ENCODE measurements at places on chromosomes 7 and 10. TPM values are rescaled to one million over a fixed set of nuclear protein-coding genes. Genes with fewer than 3 reads are reported as not detected.

UNCX gene
- not detected for total RNA-seq

AMZ1 gene
- total RNA-seq = not detected

POLR2J2 gene
- total RNA-seq = not detected

TEX47 gene
- not detected for total RNA-seq

PDSS1 gene
- 13.9 TPM for total RNA-seq

PILRB gene
- total RNA-seq = 18.6 TPM

ENTPD1 gene
- total RNA-seq = 3.5 TPM

MYOZ1 gene
- not detected for total RNA-seq

FRMPD2 gene
- total RNA-seq = 0.05 TPM

EPHB6 gene
- total RNA-seq = not detected
